ENCODE measurements at places on chromosomes 7 and 10. TPM values are rescaled to one million over a fixed set of nuclear protein-coding genes. Genes with fewer than 3 reads are reported as not detected.

DNA sequence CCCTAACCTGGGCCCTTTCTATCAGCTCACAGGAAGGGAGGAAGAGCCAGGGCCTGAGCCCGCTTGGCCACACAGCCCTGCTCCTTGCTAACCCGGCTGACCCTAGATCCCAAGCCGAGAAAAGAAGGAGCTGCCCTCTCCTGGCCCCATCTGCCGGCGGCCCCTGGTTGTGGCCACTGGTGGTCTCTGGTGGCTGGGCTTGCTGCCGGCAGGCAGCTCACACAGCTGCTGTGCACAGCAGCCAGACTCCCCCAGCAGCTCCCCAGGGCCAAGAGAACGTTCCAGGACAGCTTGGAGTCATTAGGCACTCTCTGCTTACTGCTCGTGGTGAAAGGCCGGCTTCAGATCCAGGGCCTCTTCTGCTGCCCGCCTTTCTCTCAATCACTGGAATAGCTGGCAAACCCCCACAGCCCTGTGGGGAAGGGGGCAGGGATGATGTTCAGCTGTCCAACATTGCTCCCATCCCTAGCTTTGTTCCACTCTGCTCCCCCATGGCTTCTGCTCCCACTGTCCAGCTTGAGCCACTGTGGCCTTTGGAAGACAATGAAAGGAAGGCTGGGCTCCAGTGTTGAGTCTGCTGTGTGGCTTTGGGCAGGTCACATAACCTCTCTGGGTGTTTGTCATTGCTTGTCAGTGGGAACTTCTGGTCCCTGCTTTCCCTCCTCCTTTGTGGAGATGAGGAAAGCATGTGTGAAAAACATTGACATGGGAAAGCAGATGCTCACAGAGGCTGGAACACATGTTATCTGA is 35.4 kb upstream of the COL13A1 start:
- no peaks in the 10 kb centered on the region for H3K27me3 ChIP-seq
- H3K4me3 ChIP-seq = no peak overlapping the region
- H3K4me1 ChIP-seq = no peaks in the 10 kb centered on the region
- no peak for DNase-seq
- H3K36me3 ChIP-seq = no peaks in the 10 kb centered on the region

DNA sequence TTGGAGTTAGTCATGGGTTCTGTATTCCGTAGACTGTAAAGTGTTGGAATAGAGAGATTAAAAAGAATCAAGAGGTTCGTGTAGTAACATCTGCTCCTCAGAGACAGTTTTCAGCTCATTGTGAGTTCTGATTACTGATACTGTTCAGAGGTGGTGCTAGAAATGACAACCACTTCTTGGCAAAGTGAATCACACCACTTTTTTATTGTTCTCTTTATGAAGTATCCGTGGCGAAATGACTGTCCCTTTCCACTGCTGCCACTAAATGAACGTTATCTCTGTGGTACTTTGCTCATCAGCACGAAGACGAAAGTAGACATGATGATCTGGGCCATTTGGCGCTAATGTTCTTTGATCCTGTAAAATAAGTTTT is 860 bp downstream of the RPP30 start:
- H3K27ac ChIP-seq = no peak overlapping the region
- H3K27me3 ChIP-seq = no peaks in the 10 kb centered on the region
- peaks cover 20% of the 10 kb centered on the region for H3K4me1 ChIP-seq
- DNase-seq = no peak
- H3K36me3 ChIP-seq = peaks cover 17% of the 10 kb centered on the region
- H3K4me3 ChIP-seq = peak overlapping the region; percentile 74

IL2RA gene
- 1.7 TPM for total RNA-seq

GRCh38 chr10:64574371-64574770 is 1053.2 kb downstream of the REEP3 start:
- peaks cover 8% of the 10 kb centered on the region for H3K4me1 ChIP-seq
- no peak overlapping the region for H3K4me3 ChIP-seq
- no peak overlapping the region for H3K27ac ChIP-seq
- no peaks in the 10 kb centered on the region for H3K27me3 ChIP-seq
